ENCODE measurements at places on chromosomes 1 and 21.

GRCh38 chr1:67401443-67401842 lies 28.8 kb downstream of the SERBP1 start:
- no peak for DNase-seq

GRCh38 chr21:23401278-23401677 lies 2206.0 kb downstream of the MRPL39 start:
- no peak for DNase-seq

DNA sequence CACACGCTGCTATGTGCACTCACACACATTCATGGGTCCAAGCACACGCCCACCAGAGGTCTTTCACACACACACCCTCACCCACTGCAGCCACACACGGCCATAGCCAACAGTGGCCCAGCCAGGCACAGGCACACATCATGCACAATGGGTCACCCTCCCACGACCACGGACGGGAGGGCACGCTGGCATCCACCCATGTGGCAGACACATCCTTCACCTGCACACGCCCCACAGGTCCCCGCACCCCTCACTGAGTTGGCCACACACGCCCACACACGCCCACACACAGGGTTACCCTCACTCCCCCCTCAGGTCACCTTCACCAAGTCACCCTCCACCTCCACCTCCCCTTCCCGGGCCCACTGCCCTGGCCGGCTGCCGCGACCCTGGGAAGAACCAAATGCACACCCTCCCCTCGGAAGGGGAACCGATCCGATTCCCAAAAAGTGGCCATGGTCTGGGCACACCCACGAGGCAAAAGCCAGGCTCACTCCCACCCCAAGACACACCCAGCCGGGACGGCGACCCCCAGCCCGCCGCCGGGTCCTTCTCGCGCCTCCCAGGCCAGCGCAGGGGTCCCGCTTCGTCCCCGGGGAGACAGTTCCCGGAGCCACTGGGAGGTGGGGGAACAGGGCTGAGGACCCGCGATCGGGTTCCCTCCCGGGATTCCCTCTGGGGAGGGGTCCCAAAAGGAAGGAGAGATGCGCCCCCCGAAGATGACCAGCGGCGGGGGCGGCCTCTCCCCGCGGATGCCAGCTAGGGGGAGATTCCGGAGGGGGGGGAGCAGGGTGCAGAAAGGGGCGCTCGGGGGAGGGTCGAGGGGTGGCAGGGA lies 860 bp downstream of the SDC3 start:
- no peak for DNase-seq

DNA sequence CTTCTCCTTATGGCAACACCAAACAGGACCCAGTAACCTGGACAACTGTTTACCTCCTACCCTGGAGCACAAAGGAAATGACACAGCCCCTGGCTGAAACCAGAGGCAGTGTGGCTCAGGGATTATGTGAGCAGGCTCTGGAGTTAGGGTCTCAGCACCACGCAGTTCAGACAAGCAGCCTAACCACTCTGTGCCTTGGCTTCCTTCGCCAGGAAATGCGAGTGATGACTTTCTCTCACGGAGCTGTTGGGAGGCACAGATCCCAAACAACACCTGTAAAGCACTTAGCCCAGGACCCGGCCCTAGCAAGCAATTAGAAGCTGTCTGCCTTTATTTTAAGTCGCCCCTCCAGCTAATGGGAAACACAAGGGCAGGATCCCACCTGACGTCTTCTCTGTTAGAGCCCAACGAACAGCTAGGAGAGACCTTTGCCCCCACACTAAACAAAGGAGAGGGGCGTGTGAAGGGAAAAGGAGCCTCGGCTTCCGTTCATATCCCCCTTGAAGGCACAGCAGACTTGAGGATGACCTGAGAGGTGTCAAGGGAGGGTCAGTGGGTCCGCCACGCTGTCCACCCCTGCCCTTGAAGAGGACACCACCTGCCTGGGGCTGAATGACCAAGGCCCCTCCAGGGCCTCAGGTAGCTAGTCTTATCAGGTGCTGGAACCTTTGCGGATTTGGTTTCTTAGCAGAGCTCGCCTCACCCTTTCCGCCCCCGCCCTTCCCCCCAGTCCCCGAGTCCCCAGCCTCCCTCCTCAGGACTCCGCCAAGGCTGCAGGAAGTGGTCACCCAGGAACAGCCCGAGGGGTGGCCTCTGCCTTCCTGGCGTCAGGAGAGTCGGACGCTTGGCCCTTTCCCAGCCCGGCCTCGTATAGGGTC lies 860 bp downstream of the TMEM63A start:
- no peak for DNase-seq

- DNase-seq, result peak; percentile 23
Measured at GRCh38 chr1:215192306-215192705, 109.8 kb downstream of the KCNK2 start.

GRCh38 chr21:26508903-26509302 lies 64.2 kb downstream of the CYYR1 start:
- DNase-seq, result no peak

GRCh38 chr21:14762734-14763694 lies 216.9 kb upstream of the SAMSN1 start:
- DNase-seq, result no peak

GRCh38 chr1:56189454-56189853 lies 389.9 kb downstream of the PLPP3 start:
- DNase-seq, result no peak

DNA sequence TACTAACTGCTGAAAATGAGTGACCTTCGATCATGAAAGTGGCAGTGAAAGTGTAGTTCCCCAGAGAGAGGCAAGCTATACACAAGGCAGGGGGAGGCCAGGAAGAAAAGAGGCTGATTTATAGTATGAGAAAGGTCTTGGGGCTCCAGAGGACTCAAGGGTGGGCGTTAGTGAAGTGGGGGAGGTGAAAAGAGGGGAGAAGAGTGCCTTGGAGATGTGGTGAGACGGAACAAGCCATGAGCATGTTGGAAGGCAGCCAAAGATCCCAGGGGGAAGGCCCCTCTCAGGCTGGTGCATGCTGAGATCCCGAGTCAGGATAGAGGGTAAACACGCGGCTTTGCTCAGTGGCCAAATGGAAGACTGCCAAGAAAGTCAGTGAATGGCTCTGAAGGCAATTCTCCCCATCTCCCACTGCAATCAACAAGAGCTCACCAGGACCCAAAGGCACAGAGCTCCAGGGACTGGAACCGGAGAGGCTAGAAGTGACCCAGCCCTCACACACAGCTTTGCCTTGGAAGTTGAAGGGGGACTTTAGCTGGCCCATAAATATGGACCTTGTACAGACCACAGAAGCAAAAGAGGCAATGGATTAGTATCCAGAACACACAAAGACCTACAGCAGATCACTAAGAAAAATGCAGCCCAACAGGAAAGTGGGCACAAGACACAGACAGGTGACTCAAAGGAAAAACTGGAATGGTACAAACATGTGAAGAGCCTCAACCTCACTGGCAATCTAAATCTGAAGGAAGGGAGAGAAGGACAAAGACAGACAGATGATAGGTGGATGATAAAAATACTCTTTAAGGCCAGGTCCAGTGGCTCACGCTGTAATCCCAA lies 49.6 kb downstream of the HSF2BP start:
- peak; percentile 82 for DNase-seq
